ENCODE measurements at places on chromosomes 11 and 22. TPM values are rescaled to one million over a fixed set of nuclear protein-coding genes. Genes with fewer than 3 reads are reported as not detected.

Gene OR51B5
- total RNA-seq = 0.40 TPM

Gene SPI1
- total RNA-seq = not detected

Gene OR4A16
- not detected for total RNA-seq

Gene SLC22A12
- not detected for total RNA-seq

Gene MCAM
- 33.9 TPM for total RNA-seq

Gene TUG1
- 28.5 TPM for total RNA-seq

Gene PIM3
- 30.1 TPM for total RNA-seq

Gene TRIM21
- 18.8 TPM for total RNA-seq

Gene LRRC74B
- total RNA-seq = not detected

Gene MEN1
- 9.3 TPM for total RNA-seq

Gene RAB38
- total RNA-seq = 5.9 TPM

Gene TIGD3
- not detected for total RNA-seq

Measured in aortic smooth muscle cell (primary cell).